ENCODE measurements at places on chromosomes 16 and 17. TPM values are rescaled to one million over a fixed set of nuclear protein-coding genes. Genes with fewer than 3 reads are reported as not detected.

Gene MLX
- 38.6 TPM for total RNA-seq

Gene CALB2
- 3.6 TPM for total RNA-seq

Gene KCNJ16
- total RNA-seq = 2.2 TPM

Gene TEX14
- total RNA-seq = 27.7 TPM

Gene CDH3
- total RNA-seq = 8.2 TPM

Gene KIF2B
- total RNA-seq = 37.0 TPM

Gene TEDC2
- 19.4 TPM for total RNA-seq

Gene CCL18
- total RNA-seq = 3.0 TPM

Gene LDHD
- 5.0 TPM for total RNA-seq

Gene PRSS21
- 62.5 TPM for total RNA-seq
